ENCODE measurements at places on chromosomes 3 and 15. TPM values are rescaled to one million over a fixed set of nuclear protein-coding genes. Genes with fewer than 3 reads are reported as not detected.

The CILP gene
- 0.07 TPM for total RNA-seq

The TTLL13 gene
- 0.58 TPM for total RNA-seq

The CPN2 gene
- not detected for total RNA-seq

The DPPA2 gene
- total RNA-seq = 0.36 TPM

The SEMA6D gene
- total RNA-seq = 22.2 TPM

The SUMF1 gene
- 49.6 TPM for total RNA-seq

The EID1 gene
- total RNA-seq = 97.8 TPM

The IL16 gene
- total RNA-seq = not detected

The SEMA3B gene
- total RNA-seq = 34.8 TPM

The KLF15 gene
- 7.9 TPM for total RNA-seq

GRCh38 chr15:60661080-60661645, 182.2 kb upstream of the ICE2 start:
- no peak for DNase-seq

DNA sequence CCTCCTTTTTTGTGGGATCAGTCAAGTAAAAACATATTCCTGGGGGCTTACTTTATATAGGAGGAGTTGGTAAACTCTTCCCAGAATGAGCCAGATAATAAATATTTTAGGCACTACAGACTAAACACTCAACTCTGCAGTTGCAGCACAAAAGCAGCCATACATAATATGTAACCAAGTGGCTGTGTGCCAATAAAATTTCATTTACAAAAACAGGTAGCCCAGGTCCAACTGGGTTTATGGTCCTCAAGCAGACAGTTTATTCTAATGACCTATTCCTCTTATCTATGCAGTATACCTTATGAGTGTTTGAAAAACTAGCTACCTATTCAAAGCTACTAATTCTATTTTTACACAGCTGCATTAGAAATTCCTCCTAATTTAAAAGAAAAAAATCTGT, 61.8 kb downstream of the FAIM start:
- DNase-seq = no peak

GRCh38 chr3:190862209-190863118, at the start of gene GMNC:
GMNC (minus strand) TSS chr3:190862694; CDS start chr3:190862615, 79 bp downstream.
- DNase-seq = peak; percentile 76

- DNase-seq = no peak
Measured at GRCh38 chr3:171266034-171266739, 194.0 kb downstream of the TNIK start.

DNA sequence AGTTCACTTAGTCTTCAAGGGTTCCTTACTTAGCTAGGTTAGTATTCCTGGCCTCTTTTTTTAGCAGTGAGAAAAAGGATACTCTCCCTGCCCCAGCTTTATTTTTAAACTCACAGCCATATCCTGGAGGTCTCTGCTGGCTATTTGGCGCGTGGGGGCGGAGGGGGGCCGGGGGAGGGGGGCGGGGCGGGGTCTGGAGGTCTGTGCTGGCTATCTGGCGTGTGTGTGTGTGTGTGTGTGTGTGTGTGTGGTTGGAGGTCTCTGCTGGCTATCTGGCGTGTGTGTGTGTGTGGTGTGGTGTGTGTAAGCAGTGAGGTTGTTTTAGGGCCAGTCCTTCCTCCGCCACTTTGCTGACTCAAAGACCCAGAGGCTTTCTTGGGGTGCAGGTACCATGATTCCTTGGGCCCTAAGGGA, 579 bp upstream of the PLAAT1 start:
- no peak for DNase-seq

- no peak for DNase-seq
Measured at GRCh38 chr3:4387210-4388204, 79.6 kb downstream of the SUMF1 start.

- no peak for DNase-seq
Measured at GRCh38 chr3:160448845-160449635, 546 bp downstream of the TRIM59 start.

DNA sequence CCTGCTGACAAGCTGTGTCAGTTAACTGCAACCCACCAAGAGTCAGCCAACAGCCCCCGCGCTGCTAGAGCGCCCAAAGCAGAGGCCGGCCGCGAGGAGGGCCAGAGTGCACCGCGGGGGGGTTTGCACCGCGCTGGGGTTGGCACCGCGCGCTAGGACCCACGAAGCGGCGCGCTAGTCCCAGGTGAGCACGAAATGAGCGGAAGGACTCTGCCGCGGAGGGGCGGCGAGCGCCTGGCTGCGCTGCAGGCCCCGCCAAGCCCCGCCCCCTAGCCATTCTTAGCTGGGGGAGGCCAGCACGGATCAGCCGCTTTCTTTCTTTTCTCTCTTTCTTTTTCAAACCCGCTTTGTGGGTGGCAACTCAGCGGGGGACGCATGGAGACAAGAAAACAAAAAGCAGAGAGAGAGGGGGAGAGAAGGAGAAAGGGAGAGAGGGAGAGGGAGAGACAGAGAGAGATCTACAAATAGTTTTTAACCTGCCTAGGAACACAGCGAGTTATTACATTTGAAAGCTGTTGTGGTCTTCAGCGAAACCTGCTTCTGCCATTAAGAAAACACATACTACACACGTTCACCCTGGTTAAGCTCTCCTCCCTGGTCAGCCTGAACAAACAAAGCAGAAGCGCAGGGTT, 6.9 kb upstream of the FOXB1 start:
- no peak for DNase-seq

GRCh38 chr15:70068783-70069565, 28.7 kb downstream of the TLE3 start:
- no peak for DNase-seq

DNA sequence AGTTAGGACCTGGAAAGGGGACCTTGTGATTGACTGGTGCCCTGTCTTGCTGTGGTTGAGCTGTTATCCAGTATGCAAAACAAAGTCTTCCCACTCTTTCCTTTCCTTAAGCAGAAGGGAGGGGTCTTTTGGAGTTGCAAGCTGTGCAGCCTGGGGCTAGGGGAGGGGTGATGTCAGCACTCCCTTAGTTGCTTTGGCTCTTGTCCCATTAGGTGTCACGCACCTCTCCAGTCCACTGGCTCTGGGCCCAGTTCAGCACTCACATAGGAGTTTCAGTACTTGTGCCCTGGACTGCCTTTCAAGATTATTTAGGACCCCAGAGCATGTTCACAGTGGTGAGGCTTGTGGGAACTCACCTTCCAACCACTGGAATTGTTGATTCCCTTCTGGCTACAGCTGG, 238.5 kb downstream of the DOCK3 start:
- DNase-seq = no peak

DNA sequence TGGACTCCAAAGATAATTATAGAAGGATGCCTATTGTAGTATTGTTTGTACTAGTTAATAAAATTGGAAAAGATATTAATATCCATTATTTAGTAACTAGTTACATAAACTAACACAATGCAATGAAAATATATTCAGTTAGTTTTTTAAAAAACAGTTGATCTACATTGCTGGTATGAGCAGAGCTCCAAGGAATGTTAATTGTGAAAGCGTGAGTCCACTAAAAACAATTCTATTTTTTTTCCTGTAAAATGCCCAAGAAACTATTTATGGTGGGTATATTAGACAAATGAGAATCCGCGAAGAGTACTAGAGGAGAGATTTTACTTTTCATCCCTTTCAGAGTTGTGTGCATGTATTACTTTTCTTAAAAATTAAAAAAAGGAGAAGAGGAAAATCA, 104.3 kb downstream of the MCTP2 start:
- DNase-seq = no peak

- DNase-seq = no peak
Measured at GRCh38 chr3:135762188-135762856, 203.2 kb upstream of the PPP2R3A start.

DNA sequence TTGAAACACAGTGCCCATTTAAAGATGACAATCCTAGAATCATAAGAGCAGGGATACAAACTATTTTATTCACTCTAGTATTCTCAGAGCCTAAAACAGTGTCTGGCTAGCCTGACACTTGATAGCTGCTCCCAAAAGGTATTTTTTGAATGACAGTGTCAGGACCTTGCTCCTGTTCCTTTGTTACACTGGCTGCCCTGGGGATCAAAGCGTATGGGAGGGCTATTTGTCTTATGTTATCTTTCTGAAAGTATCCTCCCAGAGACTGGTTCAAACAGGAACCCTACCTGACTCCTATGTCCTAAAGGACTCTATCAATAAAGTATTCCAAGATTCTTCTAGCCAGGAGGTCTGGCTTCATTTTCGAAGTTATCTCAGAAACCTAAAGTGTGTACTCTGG, 621.4 kb downstream of the FHIT start:
- DNase-seq = no peak

GRCh38 chr15:58260725-58261267, 122.6 kb downstream of the AQP9 start:
- no peak for DNase-seq
